Right lung (tissue), 10 donors: ENCODE measurements at places on chromosomes 16 and 17.

DNA sequence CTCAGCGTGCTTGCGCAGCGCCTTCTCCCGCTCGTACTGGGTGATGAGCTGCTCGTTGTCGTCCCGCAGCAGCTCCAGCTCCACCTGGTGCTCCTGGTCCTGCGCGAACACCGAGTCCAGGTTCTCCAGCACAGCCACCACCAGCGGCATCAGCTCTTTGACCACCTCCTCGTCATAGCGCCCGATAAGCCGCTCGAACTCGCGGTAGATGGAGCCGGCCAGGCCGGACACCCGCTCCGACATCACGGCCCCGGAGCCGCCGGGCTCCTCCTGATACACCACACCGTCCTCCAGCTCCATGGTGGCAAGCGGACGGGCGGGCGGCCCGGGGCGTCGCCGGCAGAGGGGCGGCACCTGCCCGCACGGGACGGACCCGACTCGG lies 320 bp downstream of the SPAG9 start:
- peak; percentile 62 for DNase-seq

GRCh38 chr16:13953501-13953900 lies 33.5 kb downstream of the ERCC4 start:
- no peak for DNase-seq

DNA sequence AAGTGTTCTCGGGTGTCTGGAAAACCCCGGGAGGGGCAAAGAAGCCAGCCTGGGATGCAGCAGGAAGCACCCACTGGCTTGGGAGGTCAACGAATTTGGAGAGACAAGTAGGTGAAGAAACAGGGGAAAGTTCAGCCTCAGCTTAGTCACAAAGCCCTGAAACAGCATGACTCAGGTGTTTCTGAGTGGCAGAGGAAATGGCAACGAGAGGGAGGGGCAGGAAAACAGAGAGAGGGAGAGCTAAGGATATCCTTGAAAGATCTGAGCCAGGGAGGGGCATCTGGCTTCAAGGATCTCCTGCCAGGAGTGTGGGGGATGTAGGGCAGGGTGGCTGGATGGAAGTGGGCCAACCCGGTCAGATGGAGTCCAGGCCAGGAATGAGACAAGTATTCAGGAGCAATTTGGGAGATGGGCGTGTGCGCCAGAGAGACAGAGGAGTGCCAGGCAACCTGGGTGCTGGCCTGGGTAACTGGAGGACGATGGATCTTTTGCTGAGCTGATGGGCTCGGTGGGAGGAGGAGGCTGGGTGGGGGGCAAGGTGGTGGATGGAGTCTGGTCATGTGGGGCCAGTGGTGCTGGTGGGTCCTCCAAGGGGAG lies 27.2 kb downstream of the ABCC3 start:
- no peak for DNase-seq

DNA sequence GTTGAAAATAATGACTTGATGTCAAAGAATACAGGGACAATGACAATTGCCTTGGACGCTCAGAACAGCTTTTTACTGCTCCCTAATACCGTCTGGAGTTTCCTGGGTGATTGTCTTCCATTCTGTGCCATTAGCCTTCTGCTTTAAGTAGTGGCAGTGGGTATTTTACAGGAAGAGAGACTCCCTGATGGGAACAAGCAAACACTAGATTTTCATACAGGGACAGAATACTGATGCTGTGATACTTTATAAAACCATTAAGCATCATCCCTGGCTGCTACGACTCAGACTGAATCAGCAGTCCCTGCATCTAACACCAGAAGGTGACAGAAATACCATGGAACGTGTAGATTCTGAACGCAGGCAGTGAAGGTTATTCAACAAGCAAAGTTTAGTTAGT lies 635.4 kb upstream of the GOT2 start:
- DNase-seq: no peak

DNA sequence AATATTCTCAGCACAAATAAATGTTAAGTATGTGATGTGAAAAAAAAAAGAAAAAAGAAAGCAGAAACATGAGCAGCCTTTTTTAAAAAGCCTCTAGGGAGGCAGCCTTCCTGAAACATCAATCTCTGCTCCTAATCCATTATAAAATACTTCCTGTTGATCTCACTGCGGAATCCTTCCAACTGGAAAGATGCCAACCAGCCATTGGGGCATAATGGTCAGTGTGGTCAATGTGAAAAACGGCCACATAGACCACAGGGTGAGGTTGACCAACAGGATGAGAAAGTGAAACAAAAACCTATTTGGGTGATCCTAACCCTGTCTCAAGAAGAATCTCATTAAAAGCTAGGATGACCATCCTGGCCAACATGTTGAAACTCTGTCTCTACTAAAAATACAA lies 26.1 kb upstream of the ABCA8 start:
- DNase-seq: peak; percentile 6

DNA sequence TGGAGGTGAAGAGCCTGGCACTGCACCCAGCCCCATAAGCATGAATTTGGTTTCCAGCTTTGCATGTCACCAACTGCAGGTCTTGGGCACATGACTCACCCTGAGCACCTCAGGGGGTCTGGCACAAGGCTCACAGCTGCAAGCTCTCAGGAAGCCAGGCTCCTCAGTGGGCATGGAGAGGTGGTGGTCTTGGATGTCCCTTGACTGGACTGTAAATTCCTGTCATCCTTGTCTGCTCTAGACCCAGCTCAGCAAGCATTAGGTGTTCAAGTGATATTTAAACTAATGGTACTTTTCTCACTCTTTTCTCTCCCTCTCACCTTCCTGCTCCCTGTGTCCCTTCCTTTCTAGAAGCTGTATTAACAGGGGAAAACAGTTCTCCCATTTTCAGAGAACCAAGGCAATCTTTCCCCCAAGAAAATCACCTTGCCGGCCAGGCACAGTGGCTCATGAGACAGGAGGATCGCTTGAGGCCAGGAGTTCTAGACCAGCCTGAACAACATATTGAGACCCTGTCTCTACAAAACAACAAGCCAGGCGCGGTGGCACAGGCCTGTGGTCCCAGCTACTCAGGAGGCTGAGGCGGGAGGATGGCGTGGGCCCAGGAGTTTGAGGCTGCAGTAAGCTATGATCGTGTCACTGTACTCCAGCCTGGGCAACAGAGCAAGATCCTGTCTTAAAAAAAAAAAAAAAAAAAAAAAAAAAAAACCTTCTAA lies 5.1 kb upstream of the KIFC3 start:
- no peak for DNase-seq
